ENCODE measurements at places on chromosomes 12 and 14.

DNA sequence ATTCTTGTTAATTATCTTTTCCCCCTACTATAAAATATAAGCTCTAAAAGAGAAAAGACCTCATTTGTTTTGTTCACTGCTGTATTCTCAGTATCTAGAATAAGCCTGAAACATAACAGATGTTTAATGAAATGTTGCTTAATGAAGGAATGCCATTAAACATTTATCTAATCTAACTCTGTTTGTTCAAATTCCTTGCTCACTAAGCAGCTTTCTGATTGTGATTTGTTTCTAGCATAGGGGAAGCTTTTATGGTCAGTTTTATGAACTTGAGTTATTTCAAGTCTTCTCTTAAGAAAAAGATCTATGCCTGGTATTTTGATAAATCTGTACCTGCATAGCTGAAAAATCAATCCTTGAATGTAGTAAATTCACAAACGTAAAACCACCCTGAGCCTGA is 308.6 kb downstream of the CCDC91 start:
- DNase-seq, result no peak

DNA sequence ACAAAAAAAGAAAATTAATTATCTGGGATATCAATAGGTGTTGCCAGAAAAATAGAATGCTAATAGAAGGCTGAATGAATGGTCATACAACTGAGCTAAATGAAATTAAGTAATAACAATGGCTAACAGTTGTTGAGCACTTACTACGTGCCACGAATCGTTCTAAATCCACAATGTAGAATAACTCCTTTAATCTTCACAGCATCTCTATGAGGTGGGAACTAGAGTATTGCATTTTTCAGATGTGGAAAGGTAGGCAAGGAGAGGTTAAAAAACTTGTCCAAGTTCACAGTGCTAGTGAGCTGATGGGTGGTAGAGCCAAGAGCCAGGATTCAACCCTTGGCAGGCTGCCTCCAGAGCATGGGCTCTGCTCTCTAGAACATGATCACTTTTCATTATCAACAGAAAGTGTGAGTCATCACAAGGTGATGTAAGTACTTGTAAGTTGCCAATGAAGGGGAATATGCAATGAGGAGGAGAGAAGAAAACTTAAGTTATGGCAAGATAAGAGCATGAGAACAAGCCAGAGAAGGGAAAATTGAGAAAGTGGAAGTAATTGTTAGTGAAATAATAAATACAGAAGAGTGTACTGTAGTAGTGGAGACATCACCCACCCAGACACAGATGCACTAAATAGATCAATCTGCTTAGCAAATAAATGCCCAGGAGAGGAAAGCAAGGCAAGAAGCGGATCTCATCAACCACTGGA is 122.1 kb downstream of the PRKD1 start:
- DNase-seq, result no peak

- no peak for DNase-seq
Measured at GRCh38 chr12:14207905-14208551, 157.5 kb upstream of the ATF7IP start.

GRCh38 chr14:87994974-87995373 is 2.0 kb upstream of the GALC start:
- no peak for DNase-seq

GRCh38 chr12:64385468-64385867 is 5.1 kb downstream of the C12orf56 start:
- DNase-seq, result no peak

DNA sequence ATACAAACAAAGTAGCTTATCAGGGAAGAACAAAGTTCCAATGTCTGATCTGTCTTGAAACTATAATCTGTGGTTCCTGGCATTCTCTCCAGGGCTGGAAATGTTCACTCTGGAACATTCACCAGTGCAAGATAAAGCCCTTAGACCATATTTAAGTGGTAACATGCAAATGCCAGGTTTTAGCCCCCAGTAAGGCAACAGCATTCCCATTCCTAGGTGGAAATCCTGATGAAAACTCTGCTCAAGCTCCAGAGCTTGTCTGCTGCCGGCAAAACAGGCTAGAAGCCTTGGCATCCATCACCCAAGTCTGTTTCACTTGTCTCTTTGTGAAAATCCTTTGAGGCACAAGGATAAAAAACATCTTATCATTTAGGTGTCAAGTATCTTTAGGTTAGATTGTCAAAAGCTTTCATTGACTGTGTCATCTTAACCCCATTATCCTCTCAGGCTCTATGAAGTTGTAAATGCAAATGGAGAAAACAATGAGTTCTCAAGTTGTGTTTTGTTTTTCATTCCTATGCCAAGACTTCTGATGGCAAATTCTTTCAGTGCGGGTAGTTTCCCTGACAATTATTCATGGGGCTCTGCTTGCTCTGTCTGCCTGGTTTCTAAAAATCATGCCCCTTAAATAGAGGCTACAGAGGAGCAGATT is 344.7 kb downstream of the NELL2 start:
- DNase-seq, result no peak

Measured in occipital lobe (tissue), 3 donors.